ENCODE measurements at places on chromosomes 1 and 21.

DNA sequence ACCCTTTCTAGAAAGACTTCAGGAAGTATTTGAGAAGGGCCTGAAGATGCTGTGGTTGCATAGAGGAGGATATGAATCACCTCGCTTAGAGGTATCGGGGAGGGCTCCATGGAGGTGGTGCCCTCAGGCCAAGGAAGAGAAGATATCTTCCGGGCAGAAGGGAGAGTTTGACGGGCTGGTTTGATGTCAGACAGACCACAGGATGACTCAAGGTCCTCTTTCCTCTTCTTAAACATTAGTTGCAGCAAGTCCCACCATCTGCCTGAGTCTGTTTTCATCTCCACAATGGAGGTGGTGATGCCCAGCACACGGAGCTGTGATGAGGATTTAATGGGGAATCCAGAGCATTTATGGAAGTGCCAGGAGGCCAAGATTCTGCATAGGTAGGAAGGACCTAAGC is 25.1 kb upstream of the RUNX3 start:
- DNase-seq, result no peak

DNA sequence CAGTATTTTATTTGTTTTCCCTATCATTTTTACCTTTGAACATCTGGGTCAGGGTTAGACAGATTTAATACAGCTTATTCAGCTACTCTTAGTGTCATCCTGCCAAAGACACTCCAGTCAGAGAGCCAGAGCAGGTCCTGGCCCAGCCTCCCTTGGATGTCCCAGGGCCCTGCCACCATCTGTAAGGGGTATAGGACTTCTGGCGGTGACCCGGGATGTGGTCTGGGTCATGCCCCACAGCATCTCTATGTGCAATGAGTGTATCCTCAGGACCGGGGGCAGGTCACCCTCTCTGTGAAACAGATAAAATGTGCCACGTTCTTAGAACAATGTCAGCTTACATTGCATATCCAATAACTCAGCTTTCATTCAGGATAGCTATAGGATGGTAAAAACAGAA is 37.8 kb upstream of the PRSS38 start:
- DNase-seq, result no peak

DNA sequence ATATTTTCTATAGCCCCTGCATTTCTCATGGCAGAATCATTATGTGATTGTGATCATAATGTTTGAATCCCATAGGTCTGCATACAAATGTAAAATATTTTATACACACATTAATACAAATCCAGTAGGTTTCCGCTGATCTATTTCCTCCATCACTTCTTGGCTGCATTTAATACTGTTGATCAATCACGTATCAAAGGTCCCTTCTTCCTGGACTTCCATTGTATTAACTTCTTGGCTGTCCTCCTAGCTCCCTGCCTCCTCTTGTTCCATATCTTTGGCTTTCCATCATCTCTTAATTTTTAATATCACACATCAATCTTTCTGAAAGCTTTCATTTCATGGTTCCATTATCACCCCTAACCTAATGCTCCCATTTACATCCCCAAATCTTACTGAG is 97.6 kb downstream of the PROX1 start:
- DNase-seq, result no peak

- DNase-seq, result no peak
Observed at GRCh38 chr1:110288111-110288510, 51.1 kb upstream of the RBM15 start.

DNA sequence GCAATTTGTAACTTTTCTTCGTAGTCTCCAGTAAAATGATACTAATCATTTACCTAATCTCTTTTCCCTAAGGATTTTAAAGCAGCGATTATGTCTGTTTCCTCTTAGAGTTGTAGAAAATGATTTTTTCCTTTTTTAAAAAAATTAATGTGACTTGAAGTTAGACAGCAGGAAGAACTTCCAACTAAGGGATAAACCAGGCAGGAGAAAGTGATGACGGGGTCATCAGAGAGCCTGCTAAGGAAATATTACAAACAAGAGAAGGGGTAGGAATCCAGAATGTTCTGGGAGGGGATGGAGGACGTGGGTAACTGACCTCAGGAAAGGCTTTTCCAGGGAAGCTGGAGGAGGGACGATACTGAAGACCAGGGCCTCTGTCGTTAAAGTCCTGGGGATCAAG is 8.8 kb upstream of the ETV3L start:
- no peak for DNase-seq

DNA sequence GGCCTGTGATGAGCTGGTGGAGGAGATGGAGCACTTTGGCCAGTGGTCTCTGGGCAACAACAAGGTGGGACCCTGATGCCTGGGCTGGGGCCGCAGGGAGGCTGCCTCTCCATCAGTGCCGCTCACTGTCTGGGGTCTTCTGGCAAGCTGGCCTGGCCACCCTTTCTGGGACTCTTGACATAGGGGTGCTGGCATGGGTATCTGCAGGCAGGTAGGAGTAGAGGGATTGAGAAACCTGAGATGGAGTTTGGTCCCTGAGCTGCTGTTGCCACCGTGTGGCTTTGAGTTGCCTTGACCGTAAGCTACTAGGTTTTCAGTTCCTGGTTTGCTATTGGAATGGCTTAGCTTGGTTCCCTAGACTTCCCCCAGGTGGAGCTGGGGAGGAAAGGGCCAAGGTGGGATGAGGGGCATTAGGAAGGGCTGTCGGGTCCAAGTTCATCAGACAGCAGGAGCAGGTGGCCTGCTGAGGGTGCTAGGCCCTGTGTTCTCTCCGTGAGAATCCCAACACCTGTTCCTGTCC is 13.2 kb upstream of the MFN2 start:
- no peak for DNase-seq

DNA sequence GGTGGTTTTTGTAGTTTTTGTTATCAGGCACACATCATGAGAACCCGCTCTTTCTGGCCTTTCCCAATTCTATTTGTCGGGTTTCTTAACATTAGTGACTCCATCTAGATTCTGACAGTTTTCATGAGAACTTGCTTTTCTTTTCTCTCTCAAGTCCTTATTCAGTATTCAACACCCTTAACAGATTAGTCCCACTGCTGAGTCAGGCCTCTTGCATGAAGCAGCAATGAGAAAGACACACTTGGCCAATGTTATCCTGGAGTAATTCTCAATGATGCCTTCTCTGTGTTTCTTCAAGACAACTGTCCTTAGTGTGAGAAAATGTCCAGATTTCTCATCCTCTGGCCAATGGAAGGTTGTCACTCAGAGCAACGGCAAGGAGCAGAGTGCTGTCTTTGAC is 11.3 kb downstream of the FMO2 start:
- no peak for DNase-seq

GRCh38 chr1:30147188-30147587 is 576.2 kb downstream of the MATN1 start:
- no peak for DNase-seq

- DNase-seq, result no peak
Observed at GRCh38 chr1:202005958-202006357, 4.4 kb upstream of the ELF3 start.

GRCh38 chr21:37582590-37582989 is 216.0 kb downstream of the DYRK1A start:
- DNase-seq, result no peak

- no peak for DNase-seq
Observed at GRCh38 chr1:183096894-183097293, 73.7 kb downstream of the LAMC1 start.

DNA sequence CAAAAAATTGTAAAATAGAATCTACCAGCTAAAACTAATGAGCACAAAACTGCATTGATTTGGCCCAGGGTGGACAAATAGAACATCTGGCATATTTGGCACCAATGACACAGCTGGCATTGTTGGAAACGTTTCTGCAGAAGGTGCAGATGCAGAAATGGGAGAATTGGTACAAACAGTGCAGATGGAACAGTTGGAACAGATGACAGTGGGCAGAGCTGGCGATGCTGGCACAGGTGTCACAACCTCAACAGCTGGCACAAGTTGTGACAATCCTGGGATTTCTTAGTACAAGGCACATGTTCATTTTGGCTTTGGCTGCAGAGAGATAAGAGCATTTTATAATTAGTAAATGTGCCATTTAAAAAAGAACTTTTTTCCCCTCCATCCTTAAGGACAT is 91.1 kb upstream of the ZBTB18 start:
- DNase-seq, result no peak

GRCh38 chr1:238223076-238223640 is 332.4 kb upstream of the ZP4 start:
- no peak for DNase-seq

GRCh38 chr1:30588311-30589073 is 134.9 kb downstream of the MATN1 start:
- DNase-seq, result peak; percentile 81

DNA sequence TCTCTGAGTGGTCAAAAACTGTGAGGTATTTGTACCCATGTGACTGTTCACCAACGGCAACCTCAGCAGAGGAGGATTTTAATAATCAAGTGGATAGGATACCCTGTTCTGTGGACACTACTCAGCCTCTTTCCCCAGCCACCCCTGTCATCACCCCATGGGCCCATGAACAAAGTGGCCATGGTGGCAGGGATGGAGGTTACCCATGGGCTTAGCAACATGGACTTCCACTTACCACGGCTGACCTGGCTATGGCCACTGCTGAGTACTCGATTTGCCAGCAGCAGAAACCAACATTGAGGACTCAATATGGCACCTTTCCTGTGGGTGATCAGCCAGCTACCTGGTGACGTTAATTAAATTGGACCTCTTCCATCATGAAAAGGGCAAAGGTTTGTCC is 1782.7 kb downstream of the PLA2G4A start:
- DNase-seq, result no peak

GRCh38 chr21:19541602-19542001 is 1138.0 kb upstream of the TMPRSS15 start:
- DNase-seq, result no peak

GRCh38 chr1:234825498-234826165 is 215.7 kb upstream of the IRF2BP2 start:
- no peak for DNase-seq

DNA sequence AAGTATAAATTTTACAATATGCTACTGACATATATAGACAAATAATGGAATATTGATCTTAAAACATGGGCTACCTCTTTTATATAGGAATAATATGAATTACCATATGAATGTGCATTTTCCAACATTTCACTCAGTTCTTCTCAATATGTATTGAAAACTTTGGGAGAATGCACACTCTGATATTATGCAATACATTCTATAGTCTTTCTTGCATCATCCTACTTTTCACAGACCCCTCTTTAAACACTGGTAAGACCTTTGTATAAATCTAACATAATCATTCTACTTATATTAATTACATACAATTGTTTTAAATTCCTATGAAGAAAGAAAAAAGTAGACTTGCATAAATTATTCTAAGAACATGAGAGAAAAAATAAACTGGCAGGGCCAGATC is 69.2 kb downstream of the NCAM2 start:
- no peak for DNase-seq

DNA sequence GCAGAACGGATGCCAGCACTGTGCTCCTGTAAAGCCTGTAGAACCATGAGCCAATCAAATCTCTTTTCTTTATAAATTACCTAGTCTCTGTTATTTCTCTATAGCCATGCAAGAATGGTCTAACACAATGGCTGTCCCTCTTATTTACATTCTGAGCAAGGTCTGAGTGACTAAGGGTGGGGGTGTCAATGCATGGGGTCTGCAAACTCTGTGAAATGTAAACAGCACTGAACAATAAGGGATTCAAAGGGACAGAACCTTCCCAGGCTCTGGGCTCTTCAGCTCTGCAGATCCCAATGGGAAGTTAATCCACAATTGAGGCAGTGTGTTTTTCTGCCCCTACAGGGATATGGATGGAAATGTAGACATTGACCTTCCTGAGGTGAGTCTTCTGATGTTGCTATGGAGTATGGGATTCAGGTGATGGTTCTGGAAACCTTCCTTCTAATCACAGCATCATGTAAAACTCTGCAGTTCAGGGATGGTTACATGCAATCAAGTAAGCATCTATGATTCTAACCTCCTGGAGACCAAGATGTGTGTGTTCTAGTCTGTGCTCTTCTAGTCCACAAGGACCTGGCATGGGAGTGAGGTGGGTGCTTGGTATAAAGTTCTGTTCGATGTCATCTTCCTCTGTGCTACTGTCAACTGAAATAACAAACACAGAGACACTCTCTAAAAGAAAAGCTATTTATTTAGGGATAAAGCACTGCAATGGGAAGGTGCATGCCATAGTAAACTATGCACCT is 38.6 kb downstream of the CAPN9 start:
- no peak for DNase-seq

GRCh38 chr1:99788896-99789295 is 22.5 kb upstream of the FRRS1 start:
- DNase-seq, result no peak

GRCh38 chr1:211371406-211372105 is 44.9 kb downstream of the TRAF5 start:
- no peak for DNase-seq

GRCh38 chr1:237891979-237892378 is 1.3 kb upstream of the ZP4 start:
- DNase-seq, result no peak

DNA sequence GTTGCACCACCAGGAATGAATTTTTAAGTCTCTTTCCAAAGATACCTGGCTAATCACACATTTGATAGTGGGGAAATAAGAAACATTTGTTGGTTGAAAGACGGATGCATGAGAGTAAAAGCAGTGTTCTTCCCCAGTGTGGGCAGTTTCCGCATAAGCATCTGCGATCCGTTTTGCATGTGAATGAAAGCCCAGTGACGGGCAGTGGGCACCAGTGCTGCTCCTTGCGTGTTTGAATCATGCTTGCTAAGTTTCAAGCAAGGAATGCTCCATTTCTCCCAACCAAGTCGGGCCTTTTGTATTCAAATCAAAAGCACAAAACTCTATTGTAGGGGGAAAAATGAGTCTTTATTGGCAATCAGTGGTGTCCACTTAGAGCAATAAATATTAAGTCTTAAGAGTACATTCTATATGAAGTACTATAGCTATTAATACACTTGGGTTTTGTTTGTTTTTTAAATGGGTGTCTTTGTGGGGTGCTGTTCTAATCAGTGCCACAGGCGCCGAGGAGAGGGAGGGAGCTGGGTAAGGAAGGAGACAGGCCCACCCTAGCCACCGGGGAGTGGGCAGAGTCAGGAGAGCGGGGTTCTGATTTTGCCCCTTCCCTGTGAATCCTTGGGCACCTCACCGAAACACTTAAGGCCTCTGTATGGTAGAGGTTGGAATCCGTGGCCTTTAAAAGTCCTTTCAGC is 750 bp upstream of the PTGFRN start:
- no peak for DNase-seq

DNA sequence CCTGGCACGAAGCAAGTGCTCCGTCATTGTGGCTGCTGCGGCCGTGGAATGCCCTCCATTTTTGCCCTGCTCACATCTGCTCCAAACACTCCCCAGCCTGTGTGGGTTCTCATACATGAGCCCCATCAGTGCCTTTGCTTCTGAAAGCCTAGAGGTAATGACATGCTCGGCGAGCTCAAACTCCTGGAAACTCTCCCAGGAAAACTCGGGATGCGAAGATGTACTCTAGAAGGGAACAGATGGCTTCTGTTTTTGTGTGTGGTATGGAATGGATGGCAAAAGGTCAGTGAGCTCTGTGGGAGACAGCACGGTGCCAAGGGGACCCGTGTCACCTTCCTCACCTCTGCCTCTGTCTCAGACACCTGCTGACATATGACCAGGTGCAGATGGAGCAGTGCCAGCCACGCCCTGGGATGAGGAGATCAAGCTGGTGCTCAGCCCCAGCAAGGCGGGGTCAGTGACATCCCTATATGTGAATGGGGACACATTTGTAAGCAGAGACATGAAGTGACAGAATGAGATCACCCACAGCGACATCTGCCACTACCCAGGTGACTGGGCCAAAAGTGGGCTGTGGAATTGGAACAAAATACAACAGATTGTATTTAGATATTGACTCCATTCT is 84.1 kb upstream of the COX20 start:
- DNase-seq, result no peak

- no peak for DNase-seq
Observed at GRCh38 chr1:26771643-26772321, 16.0 kb upstream of the PIGV start.

- no peak for DNase-seq
Observed at GRCh38 chr1:49854741-49855140, 169.0 kb downstream of the AGBL4 start.
